Cardiac atrium fibroblast (primary cell): ENCODE measurements at places on chromosomes 12 and 14. TPM values are rescaled to one million over a fixed set of nuclear protein-coding genes. Genes with fewer than 3 reads are reported as not detected.

VRK1 gene
- total RNA-seq, result 6.5 and 7.3 TPM in 2 replicates

KLHL33 gene
- total RNA-seq, result 0.49 TPM in 1 of 2 replicates, not detected in the other

TSPAN19 gene
- not detected in 2 replicates for total RNA-seq

NPAS3 gene
- total RNA-seq, result 0.18 TPM in 1 of 2 replicates, not detected in the other

IRAK3 gene
- 22.0 and 39.5 TPM in 2 replicates for total RNA-seq

CLEC7A gene
- not detected in 2 replicates for total RNA-seq

CNTN1 gene
- total RNA-seq, result not detected in 2 replicates

ASB2 gene
- not detected in 2 replicates for total RNA-seq

STK38L gene
- 9.7 and 10.3 TPM in 2 replicates for total RNA-seq

TMEM30B gene
- 0.18 TPM in 1 of 2 replicates, not detected in the other for total RNA-seq

PRB2 gene
- not detected in 2 replicates for total RNA-seq

WASHC4 gene
- total RNA-seq, result 45.5 and 50.1 TPM in 2 replicates

FGF6 gene
- not detected in 2 replicates for total RNA-seq

LIN7A gene
- 5.3 and 12.1 TPM in 2 replicates for total RNA-seq

LHX5 gene
- total RNA-seq, result not detected in 2 replicates

CYP46A1 gene
- total RNA-seq, result under 0.01 and 1.4 TPM in 2 replicates

FSCB gene
- total RNA-seq, result not detected in 2 replicates

GLIPR1L2 gene
- 0.18 and 15.6 TPM in 2 replicates for total RNA-seq

LRRC10 gene
- not detected in 2 replicates for total RNA-seq

PLA2G1B gene
- total RNA-seq, result not detected in 2 replicates

BMAL2 gene
- 1.8 and 6.2 TPM in 2 replicates for total RNA-seq

SERPINA3 gene
- total RNA-seq, result 324 and 530 TPM in 2 replicates

JAG2 gene
- 4.3 and 4.4 TPM in 2 replicates for total RNA-seq

LRRK2 gene
- 1.1 and 1.4 TPM in 2 replicates for total RNA-seq

PLEKHH1 gene
- under 0.01 TPM in 1 of 2 replicates, not detected in the other for total RNA-seq

OR6C2 gene
- not detected in 2 replicates for total RNA-seq

NID2 gene
- total RNA-seq, result 394 and 648 TPM in 2 replicates

PTPN6 gene
- under 0.01 TPM in 1 of 2 replicates, not detected in the other for total RNA-seq
